Central memory CD4-positive, alpha-beta T cell (primary cell): ENCODE measurements at places on chromosomes 1 and 21.

- no peak for DNase-seq
Measured at GRCh38 chr1:47983691-47984090, 13.5 kb downstream of the TRABD2B start.

DNA sequence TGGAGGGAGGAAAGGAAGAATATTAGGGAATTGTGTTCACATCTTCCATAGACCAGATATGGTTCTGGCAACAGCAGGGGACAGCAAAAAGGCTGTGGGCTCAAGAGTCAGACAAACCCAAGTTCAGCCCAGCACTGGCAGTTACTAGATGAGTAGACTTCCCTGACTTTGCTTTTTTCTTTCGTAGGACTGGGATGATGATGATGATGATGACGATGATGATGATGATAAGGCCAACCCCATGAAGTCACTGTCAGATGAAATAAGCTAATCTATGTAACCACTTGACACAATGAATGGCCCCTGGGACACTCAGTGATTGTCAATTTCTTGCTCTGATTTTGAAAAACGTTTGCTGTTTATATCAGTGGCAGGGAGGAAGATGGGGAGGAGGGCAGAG lies 109.6 kb downstream of the TNR start:
- no peak for DNase-seq

GRCh38 chr1:115090540-115090939 lies 1.2 kb upstream of the TSPAN2 start:
- DNase-seq = no peak

- peak; percentile 79 for DNase-seq
Measured at GRCh38 chr1:6486433-6487011, 4.9 kb downstream of the PLEKHG5 start.

DNA sequence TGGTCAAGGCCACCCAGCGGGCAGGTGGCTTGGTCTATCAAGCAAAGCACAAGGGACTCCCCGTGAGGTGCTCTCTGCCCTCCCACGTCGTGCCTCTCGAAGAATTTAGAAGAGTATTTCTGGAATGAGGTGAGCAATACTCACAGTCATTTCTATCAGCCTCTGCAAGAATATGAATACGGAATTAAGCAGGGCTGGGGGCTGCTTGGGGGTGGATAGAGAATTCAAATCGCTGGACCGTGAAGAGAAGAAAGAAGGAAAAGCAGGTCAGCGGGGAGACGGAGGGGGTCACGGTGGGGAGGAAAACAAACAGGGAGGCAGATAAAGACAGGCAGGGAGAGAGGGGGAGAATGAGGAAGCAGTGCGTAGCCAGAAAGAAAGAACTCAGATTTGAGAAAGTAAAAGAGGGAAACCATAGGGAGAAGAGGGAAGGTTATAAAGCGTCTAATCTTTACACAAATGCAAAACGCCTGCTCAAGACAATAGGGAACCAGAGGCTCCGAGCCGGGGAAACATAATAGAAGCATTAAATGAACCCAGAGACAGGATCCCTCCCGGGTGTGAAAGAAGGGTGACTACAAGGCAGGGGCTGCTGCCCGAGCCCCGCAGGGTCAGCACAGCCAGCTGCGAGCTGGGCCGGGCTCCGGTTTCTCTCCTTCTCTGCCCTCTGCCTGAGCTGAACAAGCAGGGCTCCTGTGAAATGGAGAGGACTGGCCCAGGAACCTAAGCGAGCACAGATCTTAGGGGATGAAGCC lies 2.1 kb upstream of the EDN2 start:
- DNase-seq = no peak

GRCh38 chr1:173475564-173476196 lies 1.5 kb upstream of the PRDX6 start:
- no peak for DNase-seq

DNA sequence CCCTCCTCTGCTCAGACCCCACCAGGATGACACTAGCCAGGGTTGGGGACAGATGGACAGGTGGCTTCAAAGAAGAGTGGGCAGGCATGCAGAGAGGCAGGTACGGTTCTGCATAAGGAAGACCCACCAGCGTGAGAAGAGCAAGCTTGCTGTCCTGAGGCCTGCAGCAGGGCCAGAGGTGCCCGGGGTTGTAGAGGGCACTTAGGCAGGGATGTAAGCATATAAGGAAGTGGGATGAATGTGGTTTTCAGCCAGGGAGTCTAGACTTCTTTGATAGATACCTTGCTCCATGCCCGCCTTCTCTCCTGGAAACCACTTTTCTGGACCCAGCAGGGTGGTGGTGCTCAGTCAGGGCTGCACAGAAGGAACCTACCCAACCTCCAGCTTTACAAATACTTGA lies 1.4 kb downstream of the TTC39A start:
- DNase-seq = no peak

DNA sequence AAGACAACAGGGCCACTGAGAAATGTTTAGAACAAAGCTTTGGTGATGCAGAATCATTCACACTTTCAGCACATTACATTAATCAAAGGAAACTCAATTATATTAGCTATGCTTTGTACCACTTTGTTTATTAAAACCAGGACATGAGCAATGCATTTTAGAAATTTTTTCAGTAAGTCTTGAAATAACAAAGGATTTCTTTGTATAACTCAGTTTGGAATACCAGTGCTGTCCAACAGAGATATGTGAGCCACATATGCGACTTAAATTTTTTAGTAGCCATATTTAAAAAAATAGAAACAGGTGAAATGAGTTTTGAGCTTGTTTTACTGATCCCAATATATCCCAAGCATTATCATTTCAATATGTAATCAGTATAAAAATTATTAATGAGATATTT lies 18.8 kb upstream of the F3 start:
- DNase-seq = no peak
